ENCODE measurements at places on chromosomes 5 and 9.
A peak's percentile ranks its signal among the peaks of the same experiment; 100 is the strongest.

DNA sequence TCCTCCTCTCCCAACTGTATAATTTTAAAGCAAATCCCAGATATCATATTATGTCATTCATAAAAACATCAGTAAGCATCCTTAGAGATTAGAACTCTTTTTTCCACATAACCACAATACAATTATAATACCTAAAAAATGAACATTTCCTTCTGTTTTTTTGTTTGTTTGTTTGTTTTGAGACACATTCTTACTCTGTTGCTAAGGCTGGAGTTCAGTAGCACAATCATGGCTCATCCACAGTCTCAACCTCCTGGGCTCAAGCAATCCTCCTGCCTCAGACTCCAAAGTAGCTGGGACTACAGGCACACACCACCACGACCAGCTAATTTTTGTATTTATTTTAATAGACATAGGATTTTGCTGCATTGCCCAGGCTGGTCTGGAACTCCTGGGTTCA is 8.0 kb downstream of the F2R start:
- DNase-seq = no peak

- no peak for DNase-seq
Observed at GRCh38 chr5:10489810-10490426, 48.2 kb downstream of the ROPN1L start.

DNA sequence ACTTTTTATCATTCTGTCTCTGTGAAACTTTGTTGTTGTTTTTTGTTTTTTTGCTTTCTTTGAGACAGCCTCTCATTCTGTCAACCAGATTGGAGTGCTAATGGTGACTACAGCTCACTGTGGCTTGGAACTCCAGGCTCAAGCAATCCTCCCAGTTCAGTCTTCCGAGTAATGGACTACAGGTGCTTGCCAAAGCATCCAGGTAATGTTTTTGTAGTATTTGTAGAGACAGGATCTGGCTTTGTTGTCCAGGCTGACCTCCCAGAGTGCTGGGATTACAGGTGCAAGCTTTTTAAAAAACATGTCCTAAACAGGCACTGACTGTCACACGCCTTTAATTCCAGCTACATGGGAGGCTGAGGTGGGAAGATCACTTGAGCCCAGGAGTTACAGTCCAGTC is 235.1 kb downstream of the MEF2C start:
- no peak for DNase-seq

GRCh38 chr5:56154732-56155484 is 78.2 kb downstream of the ANKRD55 start:
- no peak for DNase-seq

GRCh38 chr5:176611435-176611834 is 1.5 kb upstream of the GPRIN1 start:
- peak; percentile 90 for DNase-seq

GRCh38 chr9:115855458-115856133 is 298.0 kb upstream of the PAPPA start:
- no peak for DNase-seq

- DNase-seq = no peak
Observed at GRCh38 chr5:88251048-88251711, 17.5 kb downstream of the TMEM161B start.

GRCh38 chr5:138543730-138544104 is 681 bp upstream of the ETF1 start:
- no peak for DNase-seq

DNA sequence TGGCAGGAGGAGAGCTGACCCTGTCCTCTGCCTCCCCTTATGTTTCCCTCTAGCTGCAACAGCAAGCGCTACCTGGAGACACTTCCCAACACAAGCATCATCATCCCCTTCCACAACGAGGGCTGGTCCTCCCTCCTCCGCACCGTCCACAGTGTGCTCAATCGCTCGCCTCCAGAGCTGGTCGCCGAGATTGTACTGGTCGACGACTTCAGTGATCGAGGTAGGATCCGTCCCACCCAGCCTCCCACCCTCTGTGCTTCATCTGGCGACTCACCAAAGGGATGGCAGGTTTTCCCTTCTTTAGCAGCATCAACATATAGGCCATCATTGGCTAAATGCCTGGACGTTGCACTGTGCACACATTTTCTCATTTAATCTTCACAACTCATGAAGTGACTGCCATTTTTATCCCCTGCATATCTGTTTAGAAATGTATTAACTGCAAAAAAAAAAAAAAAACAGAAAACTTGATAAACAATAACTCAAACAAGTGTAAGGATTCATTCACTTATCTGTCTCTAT is 116.2 kb upstream of the SAP30L start:
- DNase-seq = no peak

DNA sequence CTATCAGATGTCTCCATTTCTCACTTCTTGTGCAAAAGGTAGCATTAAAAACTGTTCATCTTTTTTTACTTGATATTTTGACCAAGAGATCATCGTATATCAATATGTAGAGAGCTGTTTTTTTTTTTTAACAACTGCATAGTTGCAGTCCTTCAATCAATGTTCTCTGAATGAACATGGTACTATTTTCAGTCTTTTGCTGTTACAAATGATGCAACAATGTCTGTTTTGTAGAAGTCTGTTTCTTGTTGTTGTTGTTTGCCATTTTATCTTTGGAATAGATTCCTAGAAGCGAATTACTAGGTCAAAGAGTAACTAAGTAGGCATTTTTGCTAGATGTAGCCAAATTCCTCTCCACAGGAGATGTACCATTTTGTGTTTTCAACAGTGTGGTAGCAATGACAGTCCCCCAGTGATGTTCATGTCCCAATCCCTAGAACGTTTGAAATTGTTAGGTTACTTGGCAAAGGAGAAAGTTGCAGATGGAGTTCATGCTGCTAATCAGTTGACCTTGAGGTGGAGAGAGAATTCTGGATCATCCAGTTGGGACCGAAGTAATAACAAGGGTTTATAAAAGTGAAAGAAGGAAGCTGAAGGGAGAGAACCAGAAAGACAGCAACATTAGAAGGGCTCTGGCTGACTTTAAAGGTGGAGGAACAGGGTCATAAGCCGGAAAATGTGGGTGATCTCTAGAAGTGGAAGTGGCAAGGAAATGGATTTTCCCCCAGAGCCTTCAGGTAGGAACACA is 6.3 kb downstream of the MTREX start:
- no peak for DNase-seq

GRCh38 chr5:178340637-178341036 is 108.0 kb upstream of the PHYKPL start:
- DNase-seq = no peak

- no peak for DNase-seq
Observed at GRCh38 chr5:11007269-11007870, 246.3 kb upstream of the DAP start.

GRCh38 chr5:87354496-87354895 is 58.2 kb downstream of the CCNH start:
- no peak for DNase-seq

- DNase-seq = no peak
Observed at GRCh38 chr9:90855208-90855902, 53.7 kb downstream of the SYK start.

DNA sequence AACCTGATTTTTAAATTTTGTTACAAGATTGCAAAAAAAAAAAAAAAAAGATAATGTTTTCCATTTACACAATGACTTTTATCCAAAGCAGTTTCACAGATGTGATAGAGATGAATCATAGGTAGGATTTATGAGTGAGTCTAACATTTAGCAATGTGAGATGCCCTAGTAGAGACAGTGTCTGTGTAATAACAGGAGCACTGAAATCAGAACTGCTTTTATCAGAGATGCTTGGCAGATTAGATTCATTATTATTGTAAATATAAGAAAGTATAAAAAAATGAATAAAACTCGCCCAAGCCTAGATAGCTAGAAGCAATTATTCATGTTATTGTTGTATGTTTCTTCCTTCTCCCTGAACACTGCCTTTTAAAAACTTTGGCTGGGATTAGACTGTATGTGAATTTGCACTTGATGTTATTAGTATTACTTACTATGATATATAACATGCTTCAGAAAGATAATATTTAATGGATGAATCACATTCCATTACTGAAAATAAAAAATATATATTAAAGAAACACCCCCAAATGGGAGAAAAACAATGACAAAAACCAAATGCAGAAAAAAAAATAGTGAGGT is 567.3 kb upstream of the KLF4 start:
- DNase-seq = no peak

GRCh38 chr9:137445930-137446431 is 4.8 kb upstream of the ENTPD8 start:
- no peak for DNase-seq
